GM23248 (cell line): ENCODE measurements at places on chromosomes 6 and 20. TPM values are rescaled to one million over a fixed set of nuclear protein-coding genes. Genes with fewer than 3 reads are reported as not detected.

Gene DHX35
- total RNA-seq, result 10.7 and 17.1 TPM in 2 replicates

Gene BEND6
- total RNA-seq, result 20.6 and 24.6 TPM in 2 replicates

- no peaks in the 10 kb centered on the region for H3K27me3 ChIP-seq
- peak; percentile 15 for DNase-seq
- H3K36me3 ChIP-seq, result no peaks in the 10 kb centered on the region
- no peak overlapping the region for H3K27ac ChIP-seq
- no peak overlapping the region for H3K4me3 ChIP-seq
- H3K4me1 ChIP-seq, result no peaks in the 10 kb centered on the region
These were observed 912 bp upstream of the OR12D3 start for GRCh38 chr6:29376003-29376402.

DNA sequence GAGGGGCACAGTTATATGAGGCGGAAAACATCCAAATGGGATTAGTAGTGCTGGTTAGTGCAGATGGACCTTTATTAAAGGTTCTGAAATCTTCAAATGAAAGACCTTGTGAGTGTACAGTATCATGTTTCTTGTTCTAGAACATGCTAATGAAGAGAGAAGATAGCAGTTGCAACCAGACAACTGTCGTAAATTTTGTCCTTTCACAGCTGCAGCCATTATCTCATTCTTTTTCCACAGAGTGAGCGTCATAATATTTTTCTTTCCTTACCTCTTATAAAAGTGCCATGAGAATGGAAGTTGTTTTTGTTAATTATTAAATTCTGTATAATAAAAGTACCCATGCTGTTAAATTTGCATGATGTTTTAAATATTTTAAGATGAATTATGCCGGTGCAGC is 4.4 kb upstream of the C6orf163 start:
- H3K27me3 ChIP-seq, result no peaks in the 10 kb centered on the region
- no peak for DNase-seq
- H3K4me1 ChIP-seq, result peaks cover 2% of the 10 kb centered on the region; the same call in 1 of the 2 replicates
- no peak overlapping the region for H3K4me3 ChIP-seq
- no peak overlapping the region for H3K27ac ChIP-seq

DNA sequence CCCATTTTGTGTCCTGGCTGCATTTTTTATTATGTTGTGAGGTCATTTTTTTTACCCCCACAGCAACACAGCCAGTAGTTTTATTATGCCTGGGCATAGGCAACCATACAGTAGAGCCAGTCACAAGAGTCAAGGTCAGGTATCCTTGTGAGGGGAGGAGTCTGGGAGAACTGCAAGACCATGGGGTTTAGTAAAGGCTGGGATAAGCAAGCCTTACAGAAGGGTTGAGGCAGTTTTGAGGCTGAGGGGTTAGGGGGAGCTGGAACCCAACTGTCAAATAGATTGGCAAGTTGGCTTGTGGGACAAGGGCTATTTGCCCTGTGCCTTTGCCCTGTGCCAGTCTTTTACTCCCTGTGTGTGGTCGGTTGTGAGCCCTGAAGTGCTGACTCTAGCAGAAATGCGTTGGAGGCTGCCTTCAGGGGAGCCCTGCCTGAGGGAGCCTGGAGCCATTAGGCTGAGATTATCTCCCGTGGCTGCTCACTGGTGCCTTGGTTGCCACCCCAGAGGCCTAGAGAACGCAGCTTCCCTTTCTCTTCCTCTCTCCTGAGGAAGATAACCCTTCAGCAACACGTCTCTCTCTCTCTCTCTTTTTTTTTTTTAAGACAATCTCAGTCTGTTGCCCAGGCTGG is 31.1 kb downstream of the RALY start:
- no peaks in the 10 kb centered on the region for H3K36me3 ChIP-seq
- H3K4me1 ChIP-seq, result peaks cover 8% of the 10 kb centered on the region
- no peak for DNase-seq
- H3K27ac ChIP-seq, result no peak overlapping the region
